ENCODE measurements at places on chromosomes 4 and X.

DNA sequence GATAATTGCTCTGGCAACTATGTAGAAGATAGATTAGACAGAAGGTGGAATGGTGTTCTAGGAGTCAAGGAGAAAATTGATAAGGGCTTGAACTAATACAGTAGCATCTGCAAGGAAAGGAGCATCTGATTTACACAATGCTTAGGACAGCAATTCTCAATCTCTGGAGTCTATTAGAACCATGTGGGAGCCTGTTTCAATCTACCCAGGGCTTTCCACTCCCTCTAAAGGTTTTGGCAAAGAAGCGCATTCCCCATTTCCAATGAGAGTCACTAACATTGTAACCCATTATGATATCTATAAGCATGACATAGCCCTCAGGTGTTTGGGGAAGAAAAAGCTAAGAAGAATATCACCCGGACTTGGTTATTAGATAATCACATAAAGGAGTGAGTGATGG, 168.2 kb downstream of the COL25A1 start:
- DNase-seq, result no peak

DNA sequence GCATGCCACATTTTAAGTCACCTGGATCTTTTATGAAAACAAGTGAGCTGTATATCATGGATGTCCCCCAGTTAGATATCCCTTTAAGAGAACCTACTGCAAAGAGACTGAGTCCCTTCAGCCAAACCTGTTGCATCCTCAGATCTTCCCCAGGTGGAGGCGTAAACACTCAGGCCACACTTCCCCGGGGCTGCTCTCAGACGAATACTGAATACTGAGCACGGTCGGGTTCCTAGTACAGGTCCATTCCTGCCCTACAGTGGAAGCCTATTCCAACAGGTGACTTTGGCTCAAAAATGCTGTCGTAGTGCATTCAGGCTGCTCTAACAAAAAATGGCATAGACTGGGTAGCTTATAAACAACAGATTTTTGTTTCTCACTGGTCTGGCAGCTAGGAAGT, 320.2 kb upstream of the CLNK start:
- no peak for DNase-seq

- DNase-seq, result peak; percentile 60
These were observed 901.5 kb downstream of the ARAP2 start for GRCh38 chr4:35342833-35343232.

GRCh38 chr4:39032218-39033085, at the start of gene TMEM156:
Gene TMEM156 (minus strand): TSS chr4:39032409. CDS start chr4:39032313, 96 bp downstream.
- DNase-seq, result peak; percentile 92

GRCh38 chrX:132480581-132481203, 8.1 kb downstream of the MBNL3 start:
- DNase-seq, result peak; percentile 88

- no peak for DNase-seq
These were observed 23.1 kb upstream of the NAP1L5 start for GRCh38 chr4:88720451-88721428.

Data from NB4 (cell line).